Activated CD4-positive, alpha-beta T cell treated with anti-CD3 and anti-CD28 coated beads, Interleukin-2, amount 10 ng/mL, durations not matched to agents 7 days and 5 days (primary cell): ENCODE measurements at places on chromosomes 7 and 10. TPM values are rescaled to one million over a fixed set of nuclear protein-coding genes. Genes with fewer than 3 reads are reported as not detected.

DNA sequence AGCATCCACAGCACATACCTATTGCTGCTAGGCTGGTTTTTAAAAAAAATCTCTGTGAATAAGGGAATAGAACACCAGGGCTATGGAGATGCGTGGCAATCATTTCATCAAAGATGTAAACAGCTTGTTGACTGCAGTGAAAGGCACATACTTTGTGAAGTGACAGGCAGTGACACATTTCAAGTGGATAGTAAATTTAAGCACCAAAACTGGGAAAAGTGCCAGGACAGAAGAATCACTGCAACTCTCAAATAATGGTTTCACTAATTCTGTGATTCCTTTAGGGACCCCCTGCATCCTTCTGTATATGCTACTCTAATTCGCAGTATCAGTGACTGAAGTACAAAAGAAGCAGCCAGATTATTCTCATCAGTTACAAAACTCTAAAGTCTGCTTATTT is 145.2 kb upstream of the KLF14 start:
- DNase-seq = no peak

DNA sequence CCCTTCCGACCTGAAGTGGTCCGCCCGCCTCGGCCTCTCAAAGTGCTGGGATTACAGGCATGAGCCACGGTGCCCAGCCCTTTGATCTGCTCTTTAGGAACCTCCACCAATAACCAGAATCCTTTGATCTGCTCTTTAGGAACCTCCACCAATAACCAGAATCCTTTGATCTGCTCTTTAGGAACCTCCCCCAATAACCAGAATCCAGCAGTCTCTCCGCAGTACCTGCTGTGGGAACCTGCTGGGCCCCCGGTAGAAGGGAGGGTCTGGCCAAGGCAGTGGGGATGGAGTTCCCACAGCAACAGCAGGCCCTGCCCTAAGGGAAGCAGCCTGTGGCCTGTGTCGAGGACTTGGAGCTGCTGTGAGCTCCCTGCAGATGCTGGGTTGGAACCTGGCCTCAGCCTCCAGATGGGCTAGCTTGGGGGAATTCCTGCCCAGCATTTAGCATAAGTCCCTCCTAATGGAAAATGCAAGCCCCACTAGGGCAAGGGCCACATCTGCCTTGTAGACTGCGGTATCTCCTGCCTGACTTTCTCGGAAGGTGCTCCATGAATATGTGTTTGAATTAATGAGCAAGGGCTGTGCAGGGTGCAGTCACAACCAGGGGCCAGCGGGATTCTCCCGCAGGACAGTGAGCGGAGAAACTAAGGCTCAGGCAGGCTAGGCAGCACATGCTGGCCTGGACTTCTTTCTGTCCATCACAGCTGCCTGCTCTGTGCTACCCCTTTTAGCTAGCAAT is 165.8 kb downstream of the UBE2H start:
- no peak for DNase-seq

GRCh38 chr10:78515038-78515872 is 481.6 kb downstream of the RPS24 start:
- DNase-seq = no peak

DNA sequence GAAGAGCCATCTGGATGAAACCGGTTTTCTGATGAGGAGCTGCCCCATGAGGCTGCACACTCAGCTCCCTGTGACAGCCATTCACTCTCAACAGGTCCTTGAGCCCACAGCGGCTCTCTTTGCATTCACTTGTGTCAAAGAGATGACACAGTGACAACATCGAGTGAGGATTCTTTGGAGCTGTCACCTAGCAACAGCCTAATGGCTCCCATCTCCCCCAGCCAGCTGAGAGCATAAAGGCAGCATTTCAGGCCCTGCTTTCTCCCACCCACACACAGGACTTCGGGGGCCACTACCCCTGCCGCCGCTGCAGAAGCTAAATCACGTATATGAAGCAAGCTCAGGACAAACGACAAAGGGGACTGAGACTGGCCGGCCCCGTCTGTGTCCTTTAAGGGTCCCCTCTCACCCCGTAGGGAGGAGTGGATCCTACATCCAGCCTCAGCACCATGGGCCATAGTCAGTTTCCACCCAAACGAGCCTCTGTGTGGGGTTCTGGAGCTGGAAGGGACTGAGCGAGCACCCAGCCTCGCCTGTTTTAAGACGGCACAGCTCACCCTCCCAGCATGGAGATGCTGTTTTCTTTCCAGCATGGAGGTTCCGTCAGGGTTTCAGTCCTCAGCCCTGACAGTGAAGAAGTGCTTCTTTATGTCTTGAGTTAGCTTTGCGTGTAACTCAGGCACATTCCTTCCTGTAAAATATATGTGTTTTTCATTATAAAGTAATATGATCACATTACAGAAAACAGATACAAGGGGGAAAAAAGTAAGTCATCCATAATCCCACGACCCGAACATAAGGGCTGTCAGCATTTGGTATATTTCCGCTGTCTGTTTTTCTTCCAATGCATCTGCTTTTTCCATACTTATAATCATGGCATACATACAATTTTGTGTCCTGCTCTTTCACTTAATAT is 4.9 kb downstream of the CPA4 start:
- no peak for DNase-seq

DNA sequence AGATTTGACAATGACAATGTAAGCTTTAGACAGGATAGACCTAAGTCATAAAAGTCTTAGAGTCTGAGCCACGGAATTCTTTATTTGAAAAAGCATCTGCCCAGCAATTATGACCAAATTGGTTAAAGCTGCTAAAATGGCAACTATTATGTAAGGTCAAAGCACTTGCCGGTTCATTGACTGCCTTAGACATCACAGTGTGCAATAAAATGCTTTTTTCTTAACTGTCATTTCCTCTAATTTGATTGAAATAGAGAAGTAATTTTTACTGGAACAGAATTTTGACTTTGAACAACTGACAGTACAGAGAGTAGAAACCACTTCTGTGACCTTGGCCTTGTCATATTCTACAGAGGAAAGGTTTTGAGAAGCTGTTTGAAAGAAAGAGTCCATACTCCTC is 142.9 kb downstream of the THSD7A start:
- DNase-seq = no peak

DNA sequence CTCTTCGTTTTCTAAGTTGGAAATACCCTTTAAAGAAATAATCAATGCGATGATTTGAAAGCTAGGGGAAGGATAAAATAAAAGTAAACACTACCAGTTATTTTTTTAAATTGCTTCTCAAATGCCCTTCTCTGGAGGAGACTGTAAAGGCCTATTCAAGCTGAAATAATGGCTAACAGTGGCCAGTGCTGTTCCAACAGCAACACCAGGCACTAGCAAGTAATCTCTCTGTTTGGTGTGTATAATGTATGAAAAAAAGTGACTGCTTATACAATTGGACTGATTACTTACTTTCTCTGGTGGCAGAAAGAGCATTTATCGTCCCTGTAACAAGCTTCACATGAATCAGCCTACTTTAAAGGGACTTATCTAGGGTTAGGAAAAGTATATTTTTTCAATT is 102.7 kb downstream of the CSTF2T start:
- DNase-seq = no peak

GPR26 gene
- not detected for total RNA-seq

ACTR1A gene
- 76.1 TPM for total RNA-seq
